ENCODE measurements at places on chromosomes 5 and 9. TPM values are rescaled to one million over a fixed set of nuclear protein-coding genes. Genes with fewer than 3 reads are reported as not detected.
A peak's percentile ranks its signal among the peaks of the same experiment; 100 is the strongest.

DNA sequence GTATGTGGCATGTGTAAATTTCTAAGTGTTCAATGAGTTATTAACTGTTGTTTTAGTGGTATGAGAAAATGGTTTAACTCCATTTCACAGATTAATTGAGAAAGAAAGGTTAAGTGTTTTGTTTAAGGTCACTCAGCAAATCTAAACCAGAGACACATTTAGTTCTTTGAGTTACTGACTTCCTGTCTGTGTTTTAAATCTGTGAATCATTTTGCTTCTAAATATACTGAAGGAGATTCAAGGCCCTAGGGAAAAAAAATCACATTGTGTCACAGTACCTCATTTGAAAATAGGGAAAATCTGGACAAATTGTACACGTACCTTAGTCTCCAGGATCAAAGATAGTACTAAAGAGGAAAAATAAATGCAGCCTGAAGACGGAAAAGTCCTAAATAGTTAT lies 368.2 kb downstream of the TMEM161B start:
- H3K36me3 ChIP-seq: no peaks in the 10 kb centered on the region
- no peaks in the 10 kb centered on the region for H3K4me1 ChIP-seq
- no peak overlapping the region for H3K4me3 ChIP-seq
- H3K27me3 ChIP-seq: no peaks in the 10 kb centered on the region
- no peak for DNase-seq

Gene BRINP1
- 0.42 TPM for total RNA-seq

- H3K36me3 ChIP-seq: no peaks in the 10 kb centered on the region
- H3K4me1 ChIP-seq: no peaks in the 10 kb centered on the region
- H3K27ac ChIP-seq: no peak overlapping the region
- H3K4me3 ChIP-seq: no peak overlapping the region
Observed at GRCh38 chr5:81657386-81657785, 93.5 kb downstream of the SSBP2 start.

DNA sequence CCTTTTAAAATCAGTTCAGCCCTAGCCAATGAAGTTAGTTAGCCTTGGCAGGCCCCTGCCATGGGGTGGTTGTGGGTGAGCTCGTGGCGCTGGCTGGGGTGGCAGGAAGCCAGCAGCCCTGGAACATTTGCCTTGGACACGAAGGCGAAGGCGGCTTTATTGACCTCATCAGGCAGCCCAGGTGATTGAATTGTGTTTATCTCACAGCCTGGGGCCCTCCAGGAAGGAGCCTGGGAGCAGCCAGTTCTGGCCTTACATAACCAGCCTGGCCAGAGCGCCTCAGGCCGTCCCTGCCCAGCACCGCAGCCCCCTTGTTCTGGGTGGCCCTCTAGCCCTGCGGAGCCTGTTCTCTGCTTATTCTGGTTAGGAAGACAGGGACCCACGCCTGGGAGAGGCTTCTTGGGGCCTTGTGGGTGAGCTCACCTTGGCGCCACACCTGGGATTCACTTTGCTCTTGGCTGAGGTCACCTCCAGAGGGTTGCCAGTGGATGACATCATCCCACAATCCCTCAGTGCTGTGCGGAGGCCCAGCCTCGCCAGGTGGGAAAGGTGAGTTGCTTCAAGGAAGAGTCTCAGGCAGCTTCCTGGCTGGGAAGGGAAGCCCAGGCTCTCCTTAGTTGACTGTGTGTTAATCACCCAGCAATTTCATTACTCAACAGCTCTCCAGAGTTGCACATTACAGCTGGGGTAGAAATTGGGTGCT lies 54.4 kb upstream of the RPL26L1 start:
- H3K27ac ChIP-seq: peak overlapping the region; percentile 68
- no peaks in the 10 kb centered on the region for H3K36me3 ChIP-seq
- peak; percentile 78 for DNase-seq
- no peak overlapping the region for H3K4me3 ChIP-seq

DNA sequence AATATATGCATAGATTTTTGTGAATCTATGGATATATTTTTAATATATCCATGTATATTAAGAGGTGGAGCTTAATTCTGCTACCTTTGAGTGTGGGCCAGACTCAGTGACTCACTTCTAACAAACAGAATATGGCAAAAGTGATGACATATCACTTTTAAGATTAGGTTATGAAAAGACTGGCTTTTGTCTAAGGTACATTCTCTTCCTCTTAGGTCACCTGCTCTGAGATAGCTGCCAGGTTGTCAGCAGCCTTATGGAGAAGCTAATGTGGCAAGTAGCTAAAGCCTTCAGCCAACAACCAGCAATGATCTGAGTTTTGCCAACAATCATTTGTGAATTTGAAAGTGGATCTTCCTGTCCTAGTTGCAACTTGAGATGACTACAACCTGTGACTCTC lies 83.8 kb downstream of the ANKRD31 start:
- no peak for DNase-seq
- no peak overlapping the region for H3K27ac ChIP-seq
- no peaks in the 10 kb centered on the region for H3K36me3 ChIP-seq
- H3K27me3 ChIP-seq: no peaks in the 10 kb centered on the region
- no peak overlapping the region for H3K4me3 ChIP-seq

GRCh38 chr9:83471241-83471640 lies 67.0 kb downstream of the FRMD3 start:
- no peaks in the 10 kb centered on the region for H3K4me1 ChIP-seq
- no peak overlapping the region for H3K4me3 ChIP-seq
- H3K27me3 ChIP-seq: no peaks in the 10 kb centered on the region

GRCh38 chr9:93676310-93677047 lies 100.1 kb downstream of the PHF2 start:
- H3K4me1 ChIP-seq: no peaks in the 10 kb centered on the region
- no peaks in the 10 kb centered on the region for H3K27me3 ChIP-seq
- H3K27ac ChIP-seq: no peak overlapping the region
- H3K36me3 ChIP-seq: no peaks in the 10 kb centered on the region
- no peak overlapping the region for H3K4me3 ChIP-seq

Gene C5orf52
- not detected for total RNA-seq

DNA sequence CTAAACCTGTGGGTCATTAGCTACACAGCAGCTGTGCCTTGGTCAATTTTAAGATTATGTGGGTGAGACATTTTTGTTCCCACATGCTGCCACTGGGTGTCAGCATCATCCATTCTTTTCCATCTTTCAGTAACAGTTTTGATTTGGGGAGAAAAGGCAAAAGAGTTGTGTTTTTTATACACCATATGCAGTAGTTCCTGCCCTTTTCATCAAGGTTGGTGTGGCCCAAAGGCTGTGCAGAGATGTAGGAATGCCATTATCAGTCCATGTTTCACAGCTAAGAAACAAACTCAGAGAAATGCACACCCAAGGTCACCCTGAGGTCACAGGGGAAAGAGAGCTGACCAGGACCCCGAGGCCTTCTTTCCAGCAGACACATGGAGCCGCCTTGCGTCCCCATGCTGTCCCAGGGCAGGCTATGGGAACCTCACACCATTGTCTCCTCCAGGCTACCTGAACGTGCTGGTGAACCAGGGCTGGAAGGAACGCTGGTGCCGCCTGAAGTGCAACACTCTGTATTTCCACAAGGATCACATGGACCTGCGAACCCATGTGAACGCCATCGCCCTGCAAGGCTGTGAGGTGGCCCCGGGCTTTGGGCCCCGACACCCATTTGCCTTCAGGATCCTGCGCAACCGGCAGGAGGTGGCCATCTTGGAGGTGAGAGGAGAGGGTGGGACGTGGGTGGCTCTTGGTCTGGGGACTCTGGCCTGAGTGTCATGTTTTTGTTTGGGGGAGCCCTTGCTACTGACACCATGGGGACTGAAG lies 27.8 kb upstream of the GRPEL2 start:
- H3K27me3 ChIP-seq: no peaks in the 10 kb centered on the region
- H3K4me1 ChIP-seq: peaks cover 13% of the 10 kb centered on the region
- DNase-seq: no peak
- no peak overlapping the region for H3K27ac ChIP-seq
- no peak overlapping the region for H3K4me3 ChIP-seq

Gene CEL
- total RNA-seq: 0.47 TPM

DNA sequence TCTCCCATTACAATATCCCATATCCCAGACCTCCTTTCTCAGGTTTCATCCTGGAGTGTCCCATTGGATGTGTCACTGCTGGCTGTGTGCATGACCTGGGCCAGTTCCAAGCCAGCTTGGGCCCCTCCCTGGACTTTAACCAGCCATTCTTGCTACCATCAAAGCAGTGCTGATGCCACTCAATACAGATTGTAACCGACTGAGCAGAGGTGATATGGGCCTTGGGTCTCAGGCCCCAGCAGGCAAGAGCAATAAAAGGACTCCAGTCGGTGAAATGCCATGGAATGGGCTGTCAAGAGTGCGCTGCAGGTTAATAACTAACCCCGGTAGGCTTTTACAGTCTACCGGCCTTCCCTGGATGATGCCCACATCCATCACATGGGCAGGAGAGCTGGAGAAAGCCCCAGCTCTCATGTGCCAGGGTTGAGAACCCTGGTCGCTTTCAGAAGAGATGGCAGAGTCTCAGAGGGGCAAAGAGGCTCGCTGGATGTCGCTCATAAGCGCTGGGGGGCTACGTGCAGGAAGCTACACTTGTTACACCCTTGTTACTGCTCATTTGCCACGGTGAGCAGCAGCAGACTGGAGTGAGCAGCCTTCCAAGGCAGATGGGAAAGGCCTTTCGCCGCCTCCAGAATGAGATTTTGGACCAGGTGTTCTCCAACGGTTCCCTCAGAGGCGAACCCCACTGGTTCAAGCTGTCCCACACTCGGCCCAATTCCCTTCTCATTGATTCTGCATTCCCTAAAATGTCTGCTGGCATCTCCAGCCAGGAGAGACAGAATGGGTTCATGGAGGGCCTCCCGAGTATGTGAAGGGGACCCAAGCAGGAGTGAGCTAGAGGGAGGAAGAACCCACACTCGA lies 13.2 kb downstream of the EPB41L4B start:
- no peaks in the 10 kb centered on the region for H3K36me3 ChIP-seq
- H3K4me1 ChIP-seq: no peaks in the 10 kb centered on the region
- no peak overlapping the region for H3K27ac ChIP-seq
- H3K27me3 ChIP-seq: no peaks in the 10 kb centered on the region

- no peak overlapping the region for H3K4me3 ChIP-seq
- no peak for DNase-seq
- H3K36me3 ChIP-seq: no peaks in the 10 kb centered on the region
- peaks cover 33% of the 10 kb centered on the region for H3K27me3 ChIP-seq
- no peaks in the 10 kb centered on the region for H3K4me1 ChIP-seq
Observed at GRCh38 chr9:132474253-132474652, 64.2 kb downstream of the CFAP77 start.

- no peak overlapping the region for H3K4me3 ChIP-seq
- no peaks in the 10 kb centered on the region for H3K27me3 ChIP-seq
- peak overlapping the region; percentile 42 for H3K27ac ChIP-seq
- H3K36me3 ChIP-seq: no peaks in the 10 kb centered on the region
Observed at GRCh38 chr5:82164977-82165713, 113.0 kb downstream of the RPS23 start.

- H3K4me1 ChIP-seq: no peaks in the 10 kb centered on the region
- no peak overlapping the region for H3K27ac ChIP-seq
- no peak overlapping the region for H3K4me3 ChIP-seq
- DNase-seq: no peak
Observed at GRCh38 chr5:98700730-98701129, 72.7 kb upstream of the RGMB start.

DNA sequence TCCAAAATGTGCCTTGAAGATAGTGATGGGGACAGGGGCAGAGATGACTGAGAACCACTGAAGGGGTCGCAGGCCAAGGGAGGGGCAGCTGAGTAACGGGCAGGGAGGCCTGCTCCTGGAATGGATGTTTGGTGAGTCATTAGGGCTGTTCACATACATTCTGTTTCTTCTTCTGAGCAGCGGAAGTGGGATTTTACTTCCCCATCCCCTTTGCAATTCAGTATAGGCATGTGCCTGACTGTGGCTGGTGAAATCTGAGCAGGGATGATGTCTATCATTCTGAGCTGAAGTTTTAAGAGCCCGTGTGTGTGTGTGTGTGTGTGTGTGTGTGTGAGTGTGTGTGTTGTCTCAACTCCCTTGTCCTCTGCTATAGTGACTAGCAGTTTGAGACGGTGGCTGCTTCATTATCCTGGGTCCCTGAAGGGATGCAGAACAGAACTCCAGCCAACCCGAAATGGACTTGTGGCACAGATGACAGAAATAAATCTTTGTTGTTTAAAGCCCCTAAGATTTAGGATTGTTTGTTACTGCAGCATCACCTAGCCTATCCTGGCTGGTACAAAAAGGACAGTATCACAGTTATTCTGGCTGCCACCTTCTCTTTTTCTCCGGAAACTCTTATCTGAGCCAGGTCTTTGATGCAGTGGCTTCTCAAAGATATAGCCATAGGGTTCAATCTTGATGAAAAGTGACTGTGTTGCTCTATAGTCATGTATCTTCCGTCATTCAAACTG lies 29.2 kb upstream of the TGFBI start:
- H3K4me3 ChIP-seq: no peak overlapping the region
- H3K27me3 ChIP-seq: no peaks in the 10 kb centered on the region
- H3K27ac ChIP-seq: no peak overlapping the region

DNA sequence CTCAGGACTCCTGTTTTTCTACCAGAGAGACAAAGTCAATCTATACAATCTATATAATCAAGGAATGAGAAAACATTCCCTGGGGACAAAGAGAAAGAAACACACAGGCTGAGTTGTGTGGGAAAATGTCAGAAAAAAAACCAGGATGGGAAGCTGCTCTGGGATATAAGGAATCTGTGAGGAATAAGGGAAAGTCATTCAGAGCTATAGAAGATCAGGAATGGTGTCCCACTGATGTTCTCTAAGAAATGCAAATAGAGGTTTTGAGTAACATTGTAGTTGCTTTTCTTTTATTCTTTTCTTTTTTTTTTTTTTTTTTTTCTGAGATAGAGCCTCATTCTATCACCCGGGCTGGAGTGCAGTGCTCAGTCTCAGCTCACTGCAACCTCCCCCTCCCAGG lies 605.9 kb upstream of the KLF4 start:
- no peak overlapping the region for H3K4me3 ChIP-seq
- H3K36me3 ChIP-seq: no peaks in the 10 kb centered on the region
- DNase-seq: no peak
- H3K27ac ChIP-seq: no peak overlapping the region

DNA sequence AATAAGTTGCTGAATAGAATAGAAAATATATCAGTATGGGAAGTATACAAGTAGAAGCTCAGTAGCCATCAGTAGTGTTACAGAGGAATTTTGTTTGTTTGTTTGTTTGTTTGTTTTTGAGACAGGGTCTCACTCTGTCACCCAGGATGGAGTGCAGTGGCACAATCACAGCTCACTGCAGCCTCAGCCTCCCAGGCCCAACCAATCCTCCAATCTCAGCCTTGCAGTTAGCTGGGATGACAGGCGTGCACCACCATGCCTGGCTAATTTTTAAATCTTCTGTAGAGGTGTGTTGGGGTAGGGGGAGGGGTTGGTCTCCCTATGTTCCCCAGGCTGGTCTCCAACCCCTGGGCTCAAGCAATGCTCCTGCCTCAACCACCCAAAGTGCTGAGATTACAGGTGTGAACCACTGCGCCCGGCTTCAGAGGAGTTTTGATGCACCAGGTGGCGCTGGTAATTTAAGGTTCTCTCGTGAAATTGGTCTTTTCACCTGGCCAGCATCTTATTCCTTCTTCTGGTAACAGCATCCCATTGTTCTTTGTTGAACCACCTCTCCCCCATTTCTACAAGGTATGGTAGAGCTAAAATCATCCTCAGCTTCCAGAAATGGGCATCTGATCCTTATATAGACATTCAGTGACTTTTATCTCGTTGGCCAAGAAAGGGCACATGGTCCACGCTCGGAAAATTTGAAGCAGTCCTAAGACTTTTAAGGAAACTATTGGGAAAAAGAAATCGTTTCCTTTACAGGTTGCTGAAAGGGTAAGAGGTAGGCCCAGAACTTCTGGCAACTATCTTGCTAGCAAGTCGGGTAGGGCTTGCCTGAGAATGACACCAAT lies 157.1 kb downstream of the ARRDC3 start:
- H3K27me3 ChIP-seq: no peaks in the 10 kb centered on the region
- H3K36me3 ChIP-seq: no peaks in the 10 kb centered on the region
- no peak overlapping the region for H3K4me3 ChIP-seq
